ENCODE measurements at places on chromosomes 1 and 21.

DNA sequence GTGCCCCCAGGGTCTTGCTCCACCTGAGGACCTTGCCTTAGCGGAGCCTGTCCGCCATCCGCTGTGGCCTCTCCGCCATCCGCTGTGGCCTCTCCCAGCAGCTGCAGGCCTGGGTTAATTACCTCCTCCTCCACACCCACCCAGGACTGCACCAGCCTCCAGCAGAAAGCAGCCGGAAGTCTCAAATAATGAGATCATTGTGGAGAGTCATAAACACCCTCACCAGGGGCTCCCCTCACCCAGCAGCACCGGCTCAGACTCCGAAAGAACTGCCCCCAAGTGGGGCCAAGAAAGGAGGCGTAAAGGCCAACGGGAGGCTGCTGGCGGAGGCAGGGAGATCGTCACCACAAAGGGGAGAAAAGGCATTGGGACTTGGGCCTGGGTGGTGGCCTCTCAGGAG is 10.7 kb upstream of the GPR153 start:
- no peak for DNase-seq

DNA sequence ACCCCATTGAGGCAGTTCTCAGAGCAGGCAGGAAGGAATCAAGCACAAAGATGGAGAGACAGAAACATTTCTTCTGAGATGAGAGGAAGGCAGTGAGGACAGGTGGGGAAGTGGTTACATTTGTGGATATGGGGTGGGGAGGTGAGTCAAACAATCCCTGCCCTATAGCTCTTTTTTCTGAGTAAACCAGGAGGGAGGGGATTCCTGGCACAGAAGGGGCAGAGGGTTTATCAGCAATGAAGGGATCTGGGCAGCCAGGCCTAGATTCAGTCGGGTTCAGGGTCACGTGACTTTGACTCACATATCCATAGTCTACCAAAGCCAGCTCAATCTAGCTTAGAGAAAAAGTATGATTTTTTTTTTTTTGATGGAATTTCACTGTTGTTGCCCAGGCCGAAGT is 15.7 kb upstream of the PHC2 start:
- no peak for DNase-seq

DNA sequence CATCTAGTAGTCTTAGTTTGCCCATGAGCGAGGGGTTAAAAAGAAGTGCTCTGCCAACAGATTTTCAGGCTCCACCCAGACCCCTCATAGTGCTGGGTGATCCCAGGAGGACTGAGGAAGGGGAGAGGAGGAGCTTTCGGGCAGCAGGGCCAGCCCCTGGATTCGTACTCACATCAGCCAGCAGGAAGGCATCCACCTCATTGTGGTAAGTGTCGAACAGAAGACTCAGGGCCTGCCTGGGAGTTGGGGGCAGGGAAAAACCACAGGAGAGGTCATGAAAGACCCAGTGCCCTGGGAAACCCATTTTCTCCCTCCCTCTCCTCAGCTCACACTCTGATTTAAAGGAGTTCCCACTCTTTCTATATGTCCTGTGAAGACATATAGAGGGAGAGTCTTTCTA is 34.9 kb downstream of the PIK3C2B start:
- DNase-seq, result no peak

GRCh38 chr1:170536924-170537551 is 5.1 kb downstream of the GORAB start:
- no peak for DNase-seq

DNA sequence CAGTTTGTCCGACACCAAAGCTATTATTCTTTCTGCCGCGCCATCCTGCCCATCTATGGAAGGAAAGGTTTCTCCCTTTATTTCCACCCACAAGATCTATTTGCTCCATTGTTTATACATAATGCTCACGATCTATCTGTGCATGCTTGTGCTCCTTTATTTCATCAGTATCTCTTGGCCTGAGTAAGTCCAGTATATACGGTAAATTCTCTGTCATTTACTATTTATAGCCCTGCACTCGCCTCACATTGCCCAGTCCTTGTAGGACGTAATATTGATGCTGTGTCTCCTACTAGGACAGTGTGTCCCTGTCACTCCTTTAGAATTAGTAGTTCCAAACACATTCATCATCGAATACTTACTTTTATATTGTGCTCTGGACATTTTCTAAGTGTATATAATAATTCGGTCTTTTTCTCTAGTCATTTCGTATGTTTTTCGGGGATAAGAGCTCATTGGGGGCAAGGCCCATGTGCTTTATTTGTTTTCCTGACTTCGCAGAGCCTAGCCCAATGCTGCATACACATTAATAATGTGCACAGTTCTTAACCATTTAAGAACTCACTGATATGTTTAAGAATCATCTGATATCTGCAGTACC is 3.1 kb upstream of the NID1 start:
- no peak for DNase-seq

DNA sequence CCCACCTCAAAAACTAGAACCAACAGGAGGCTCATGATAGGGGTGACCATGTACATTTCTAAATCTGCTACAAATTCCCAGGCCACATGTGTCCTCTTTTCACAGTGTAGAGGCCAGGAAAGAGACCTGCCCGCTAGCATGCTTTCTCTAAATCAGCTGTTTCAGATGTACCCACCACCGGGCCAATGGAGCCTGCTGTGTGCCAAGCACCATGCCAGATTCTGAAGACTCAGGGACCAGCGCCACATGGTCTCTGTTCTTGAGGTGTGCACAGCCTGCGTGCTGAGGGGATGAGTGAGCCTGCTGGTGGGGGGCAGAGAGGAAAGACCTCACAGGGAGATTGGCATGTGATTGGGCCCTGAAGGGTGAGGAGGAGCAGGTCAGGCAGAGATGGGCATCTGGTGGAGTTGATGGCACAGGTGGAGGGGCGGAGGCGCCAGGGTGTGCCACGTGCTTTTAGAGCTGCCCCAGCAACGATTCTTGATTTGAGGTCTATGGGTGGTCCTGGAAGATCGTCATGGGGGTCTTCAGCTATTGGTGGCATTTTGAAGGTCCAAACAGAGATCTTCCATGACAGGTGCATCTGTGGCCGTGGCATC is 485.1 kb upstream of the VAMP3 start:
- no peak for DNase-seq

- DNase-seq, result peak; percentile 68
These were observed 504.2 kb downstream of the SMYD3 start for GRCh38 chr1:246002725-246003441.

DNA sequence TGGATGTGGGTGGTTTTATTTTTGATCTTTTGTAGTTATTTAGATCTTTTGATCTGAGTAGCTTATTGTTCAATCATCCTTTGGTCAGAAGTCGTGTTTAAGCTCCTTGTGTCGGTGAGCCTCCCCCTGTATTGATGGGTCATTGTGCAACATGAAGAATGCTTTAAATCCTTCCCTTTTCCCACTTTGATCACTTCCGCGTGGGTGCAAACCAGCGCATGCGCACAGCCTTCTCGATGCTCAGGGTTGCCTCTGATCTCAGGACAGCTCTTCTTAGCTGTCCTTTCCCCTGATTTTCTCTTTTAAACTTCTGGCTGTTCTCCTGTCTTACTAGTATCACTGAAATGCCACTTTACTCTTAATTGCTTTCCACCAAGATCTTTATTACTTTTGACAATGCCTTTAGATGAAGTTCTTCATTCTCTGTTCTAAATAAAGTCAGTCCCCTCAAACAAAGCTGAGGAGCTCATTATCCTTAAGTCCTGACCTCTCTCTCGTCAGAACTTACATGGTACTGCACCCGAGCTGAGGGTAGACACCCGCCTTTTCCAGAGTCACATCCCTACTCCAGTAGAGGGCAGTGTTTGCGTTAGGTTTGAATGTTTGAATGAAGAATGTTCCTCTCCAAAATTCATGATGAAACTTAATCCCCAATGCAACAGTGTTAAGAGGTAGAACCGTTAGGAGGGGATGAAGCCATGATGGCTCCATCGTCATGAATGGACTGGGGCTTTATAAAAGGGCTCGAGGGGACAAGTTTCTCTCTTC is 547.9 kb upstream of the TMPRSS15 start:
- DNase-seq, result peak; percentile 6

DNA sequence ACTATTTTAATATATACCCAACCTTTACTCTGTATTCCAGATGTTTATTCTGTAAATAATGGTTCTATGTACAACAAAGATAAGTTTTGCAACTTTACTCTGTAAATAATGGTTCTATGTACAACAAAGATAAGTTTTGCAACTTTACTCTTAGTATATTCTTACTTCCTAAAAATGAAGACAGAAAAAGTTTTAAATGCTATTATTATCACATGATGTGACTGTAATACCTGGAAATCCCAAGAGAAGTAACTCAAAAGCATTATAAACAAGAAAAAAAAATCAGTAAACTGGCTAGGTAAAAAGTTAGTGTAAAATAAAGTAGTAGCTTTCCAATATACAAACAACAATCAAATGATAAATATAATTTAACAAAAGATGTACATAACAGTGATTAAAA is 18.5 kb upstream of the EXO1 start:
- no peak for DNase-seq

- no peak for DNase-seq
These were observed 72.0 kb upstream of the ZNF326 start for GRCh38 chr1:89922911-89923310.

DNA sequence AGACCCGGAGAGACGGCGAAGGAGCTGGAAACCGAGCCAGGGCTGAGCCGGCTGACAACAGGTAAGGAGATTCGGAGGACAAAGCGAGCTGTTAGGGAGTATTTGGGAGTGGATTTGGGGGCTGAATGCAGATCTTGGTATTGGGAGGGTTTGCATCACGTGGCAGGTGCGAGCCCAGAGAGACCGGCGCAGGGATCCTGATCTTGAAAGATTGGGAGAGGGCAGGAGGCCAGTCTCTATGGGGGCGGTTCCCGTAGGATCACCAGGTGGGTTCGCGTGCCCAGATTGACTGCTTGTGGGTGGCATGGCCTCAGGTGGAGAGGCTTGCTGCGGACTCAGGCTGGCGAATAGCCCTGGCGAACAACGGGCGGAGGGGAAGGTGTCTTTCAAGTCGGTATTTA is 204 bp downstream of the CIART start:
- DNase-seq, result no peak

GRCh38 chr1:161954466-161954865 is 69.2 kb downstream of the OLFML2B start:
- no peak for DNase-seq

- no peak for DNase-seq
These were observed 1.6 kb downstream of the ADAMTS5 start for GRCh38 chr21:26965040-26965906.

GRCh38 chr1:30656171-30656940 is 67.0 kb downstream of the MATN1 start:
- DNase-seq, result no peak

DNA sequence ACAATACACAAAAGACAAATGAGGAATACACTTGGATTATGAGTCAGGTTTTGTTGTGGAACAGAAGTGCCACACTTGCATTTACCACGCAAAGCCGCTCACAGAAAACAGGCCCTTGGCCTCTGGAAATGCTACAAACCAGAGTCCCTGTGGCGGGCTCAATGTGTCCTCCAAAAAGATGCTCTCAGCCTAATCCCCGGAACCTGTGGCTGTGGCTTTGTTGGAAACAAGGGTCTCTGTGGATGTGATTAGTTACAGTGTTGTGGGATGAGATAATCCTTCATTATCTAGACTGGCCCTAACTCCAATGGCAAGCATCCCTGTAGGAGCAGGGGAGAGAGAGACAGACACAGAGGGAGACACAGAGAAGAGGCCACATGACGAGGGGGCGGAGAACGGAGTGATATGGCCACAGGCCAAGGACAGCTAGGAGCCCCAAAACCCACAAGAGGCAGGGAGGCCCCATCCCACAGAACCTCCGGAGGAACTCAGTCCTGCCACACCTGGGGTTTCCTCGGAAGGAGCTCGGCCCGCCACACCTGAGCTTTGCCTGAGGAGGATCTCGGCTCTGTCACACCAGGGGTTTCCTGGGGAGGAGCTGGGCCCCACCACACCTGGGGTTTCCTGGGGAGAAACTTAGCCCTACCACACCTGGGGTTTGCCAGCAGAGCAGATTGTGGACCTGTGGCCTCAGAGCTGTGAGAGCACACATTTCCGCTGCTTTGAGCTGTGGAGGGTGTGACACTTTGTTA is 55.4 kb downstream of the NPHP4 start:
- no peak for DNase-seq

GRCh38 chr1:58815069-58815685 is 31.3 kb upstream of the JUN start:
- DNase-seq, result peak; percentile 25

DNA sequence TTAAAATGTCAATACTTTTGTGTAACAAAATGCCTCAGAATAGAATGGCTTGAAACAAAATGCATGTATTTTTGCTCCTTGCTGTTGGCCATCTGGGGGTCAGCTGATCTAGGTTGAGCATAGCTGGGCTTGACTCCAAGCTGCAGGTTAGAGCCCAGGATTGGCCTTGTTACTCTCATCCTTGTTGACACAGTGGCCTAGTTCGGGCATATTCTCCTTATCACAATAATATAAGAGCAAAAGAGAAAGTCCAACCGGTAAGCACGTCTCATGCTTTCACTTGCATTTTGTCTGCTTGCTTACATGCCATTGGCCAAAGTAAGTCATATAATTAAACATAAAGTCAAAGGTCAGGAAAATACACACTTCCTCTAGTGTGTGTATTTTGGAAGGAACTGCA is 456.2 kb downstream of the KCNT2 start:
- DNase-seq, result no peak

GRCh38 chr21:42503711-42504110 is 7.7 kb upstream of the RSPH1 start:
- no peak for DNase-seq

GRCh38 chr1:117660271-117660965 is 54.6 kb downstream of the TENT5C start:
- DNase-seq, result no peak

GRCh38 chr1:109331113-109331512 is 24.3 kb upstream of the MYBPHL start:
- DNase-seq, result no peak

DNA sequence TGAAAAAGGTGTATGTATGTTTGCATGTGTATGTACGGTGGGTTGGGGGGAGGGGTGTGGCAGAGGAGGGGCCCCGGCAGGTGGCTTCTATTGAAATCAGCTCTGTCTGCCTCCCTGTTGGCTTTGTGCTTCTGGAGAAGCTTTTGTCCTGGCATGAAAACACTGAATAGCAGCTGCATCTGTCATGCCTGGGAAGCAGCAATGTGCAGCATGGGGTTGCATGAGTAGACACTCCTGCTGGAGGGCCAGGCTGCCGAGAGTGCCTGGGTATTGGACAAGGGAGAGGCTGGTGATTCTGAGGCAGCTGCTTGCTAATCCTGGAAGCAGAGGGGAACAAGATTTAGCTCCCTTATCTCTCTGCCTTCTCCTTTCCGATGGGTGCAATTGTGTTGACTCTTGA is 20.5 kb downstream of the MAPKAPK2 start:
- no peak for DNase-seq

DNA sequence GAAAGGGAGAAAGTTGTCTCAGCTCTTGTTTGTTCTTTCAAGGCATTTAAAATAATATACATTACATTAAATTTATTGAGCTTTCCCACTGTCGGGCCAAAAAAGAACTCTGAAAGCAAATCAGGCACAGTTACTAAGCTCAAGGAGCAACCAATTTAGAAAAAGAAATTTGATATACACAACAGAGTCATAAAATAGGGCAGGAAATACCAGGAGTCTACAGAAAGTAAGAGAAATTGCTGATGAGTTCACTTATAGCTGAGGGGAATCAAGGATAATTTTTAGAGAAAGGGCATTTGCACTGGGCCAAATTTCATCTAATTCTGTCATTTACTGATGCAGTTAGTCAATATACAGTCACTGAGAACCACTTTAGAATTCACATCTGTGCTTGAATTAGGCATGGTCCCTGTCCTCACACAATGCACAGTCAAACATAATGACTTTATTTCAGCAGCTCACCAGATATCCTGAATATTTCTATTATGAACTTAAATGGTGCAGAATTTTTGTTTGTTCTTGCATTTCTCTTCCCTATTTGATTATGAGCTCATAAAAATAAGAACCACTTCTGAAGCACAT is 249.6 kb upstream of the BEND5 start:
- no peak for DNase-seq
